Stimulated activated CD8-positive, alpha-beta memory T cell treated with anti-CD3 and anti-CD28 coated beads, Interleukin-15, amount 100 ng/mL, for 4 hours (primary cell): ENCODE measurements at places on chromosomes 2 and 18.

DNA sequence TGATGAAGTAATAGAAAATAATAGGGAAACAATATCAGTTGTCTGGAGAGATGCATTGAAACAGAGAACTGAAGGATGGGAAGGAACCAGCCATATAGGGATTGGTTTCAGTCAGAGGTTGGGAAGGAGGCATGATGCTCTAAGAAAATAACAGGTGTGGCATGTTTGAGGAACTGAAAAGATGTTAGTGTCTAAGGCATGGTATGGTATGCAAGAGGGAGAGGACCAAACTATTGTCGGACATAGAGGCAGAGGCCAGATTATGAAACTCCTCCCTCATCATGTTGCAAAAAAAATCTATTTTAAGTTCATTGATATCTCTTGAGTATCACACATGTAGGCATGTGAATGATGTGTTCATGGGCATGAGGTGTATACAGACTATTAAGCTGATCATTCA is 48.9 kb upstream of the EMILIN2 start:
- no peak for DNase-seq

GRCh38 chr2:191253476-191253875 is 8.3 kb downstream of the MYO1B start:
- DNase-seq: no peak

- DNase-seq: no peak
These were observed 37.6 kb downstream of the RMC1 start for GRCh38 chr18:23540867-23541266.

- DNase-seq: no peak
These were observed 156.0 kb downstream of the CERS6 start for GRCh38 chr2:168611896-168612650.

DNA sequence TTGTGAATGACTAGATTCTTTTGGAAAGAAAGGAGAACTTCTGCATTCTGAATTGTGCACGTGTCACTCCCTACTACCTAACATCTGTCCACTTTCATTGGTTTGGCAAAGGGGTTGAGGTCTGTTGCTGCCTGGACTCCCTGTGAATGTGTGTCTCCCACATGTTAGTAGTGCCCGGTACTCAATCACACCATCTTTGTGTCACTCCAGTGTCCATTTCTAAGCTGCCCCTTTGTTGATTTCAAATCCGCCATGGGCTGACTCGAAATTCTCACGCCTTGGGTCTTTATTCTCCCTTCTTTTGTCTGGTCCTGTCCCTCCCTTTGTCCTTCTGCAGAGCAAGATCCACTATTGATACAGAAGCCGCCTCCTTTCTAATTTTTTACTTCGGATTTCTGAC is 7.5 kb downstream of the DPYSL5 start:
- DNase-seq: no peak
